ENCODE measurements at places on chromosomes 11 and 22.

- no peak for DNase-seq
These were observed 11.1 kb upstream of the ENDOD1 start for GRCh38 chr11:95078526-95078925.

- DNase-seq: no peak
These were observed 2.9 kb upstream of the GGT5 start for GRCh38 chr22:24247564-24248344.

DNA sequence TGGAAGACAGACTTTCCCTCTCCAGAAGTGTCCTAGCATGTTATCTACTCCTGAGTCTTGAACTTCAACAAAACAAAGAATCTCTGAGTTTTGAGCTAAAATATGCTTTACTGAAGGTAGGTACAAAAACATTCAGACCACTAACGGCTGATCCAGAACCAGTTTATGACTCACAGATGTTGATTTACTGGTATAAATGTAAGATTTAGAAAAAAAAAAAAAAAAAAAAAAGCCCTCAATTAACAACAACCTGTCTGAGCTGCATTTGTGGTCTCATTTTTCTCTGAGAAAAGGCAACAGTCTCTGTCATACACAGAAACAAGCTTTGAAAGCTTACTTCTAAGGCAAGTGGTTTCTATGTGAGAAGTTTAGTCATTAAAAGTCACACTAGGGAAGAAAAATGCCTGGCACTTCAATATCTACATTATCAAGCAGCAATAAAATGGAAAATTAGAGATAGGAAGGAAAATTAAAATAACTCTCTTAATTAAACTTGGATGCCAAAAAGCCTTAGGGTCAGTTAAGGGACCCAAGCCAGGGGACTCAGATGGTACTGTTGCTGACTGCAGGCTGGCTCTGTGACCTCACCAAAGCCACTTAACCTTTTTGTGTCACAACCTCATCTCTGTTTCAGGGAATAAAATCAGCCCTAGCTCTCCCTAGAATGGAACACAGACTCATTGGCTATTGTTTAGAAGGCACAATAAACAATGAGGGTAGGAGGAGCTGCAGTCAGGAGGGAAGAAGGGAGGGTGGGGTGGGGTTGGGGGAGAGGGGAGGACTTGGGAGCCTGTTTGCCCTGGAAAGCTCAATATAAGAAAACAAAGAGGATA lies 61.7 kb downstream of the ETS1 start:
- no peak for DNase-seq

GRCh38 chr22:48578138-48579042 lies 1249.3 kb downstream of the BRD1 start:
- DNase-seq: no peak

- no peak for DNase-seq
These were observed 113.0 kb downstream of the CCDC81 start for GRCh38 chr11:86487671-86488070.

All from glomerular endothelial cell (primary cell).